Activated T-cell treated with anti-CD3 and anti-CD28 coated beads, Interleukin-2, amount 50 U/mL, for 48 hours (primary cell): ENCODE measurements at places on chromosomes 2 and 18.

GRCh38 chr2:53640466-53640865, 127.1 kb upstream of the CHAC2 start:
- DNase-seq: no peak

- DNase-seq: no peak
Observed at GRCh38 chr18:11548916-11549551, 60.4 kb upstream of the SLC35G4 start.

GRCh38 chr2:203533676-203534591, 1.2 kb downstream of the RAPH1 start:
- DNase-seq: no peak

DNA sequence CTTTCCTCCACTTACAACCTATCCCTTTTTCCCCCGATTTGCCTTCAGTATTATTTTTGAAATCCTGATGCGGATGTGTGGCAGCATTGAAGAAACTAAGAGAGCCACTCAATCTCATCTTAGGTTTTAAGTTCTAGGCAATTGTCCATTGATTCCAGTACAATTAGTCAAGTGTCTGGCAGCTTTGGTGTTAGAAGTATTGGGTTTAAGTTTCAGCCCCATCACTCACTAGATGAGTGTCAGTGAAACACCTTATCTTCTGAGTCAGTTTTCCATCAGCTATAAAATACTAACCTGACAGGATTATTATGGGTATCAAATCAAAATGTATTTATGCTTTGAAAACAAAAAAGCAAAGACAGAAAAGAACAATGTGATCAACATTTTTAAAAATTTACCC, 16.8 kb upstream of the CUL3 start:
- DNase-seq: no peak

- no peak for DNase-seq
Observed at GRCh38 chr18:22173221-22173927, 4.0 kb downstream of the GATA6 start.

- DNase-seq: no peak
Observed at GRCh38 chr2:68352651-68353391, 12.3 kb upstream of the PLEK start.

GRCh38 chr2:86140969-86141392, 34.9 kb downstream of the PTCD3 start:
- DNase-seq: no peak

GRCh38 chr2:106758901-106759497, 127.0 kb downstream of the ST6GAL2 start:
- no peak for DNase-seq

DNA sequence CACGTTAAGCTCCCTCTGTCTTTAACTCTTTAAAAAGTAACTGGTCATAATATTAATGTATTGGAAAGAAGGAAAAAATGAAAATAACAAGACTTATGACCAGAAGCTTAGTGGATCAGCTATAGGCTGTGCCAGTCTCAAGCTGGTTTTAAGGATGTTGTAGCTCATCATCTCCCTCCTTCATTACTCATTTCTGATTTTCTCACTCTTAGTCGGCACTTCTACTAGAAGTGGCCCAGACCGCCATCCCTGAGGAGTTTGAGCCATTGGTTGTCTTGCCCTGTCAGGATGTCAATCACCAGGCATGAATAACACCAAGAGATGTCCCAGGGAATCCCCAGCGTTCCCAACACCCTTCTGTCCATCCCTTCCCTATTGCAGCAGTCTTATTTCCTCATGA, 151.5 kb downstream of the ASXL3 start:
- DNase-seq: no peak

- DNase-seq: no peak
Observed at GRCh38 chr18:34734056-34734455, 24.0 kb downstream of the DTNA start.

DNA sequence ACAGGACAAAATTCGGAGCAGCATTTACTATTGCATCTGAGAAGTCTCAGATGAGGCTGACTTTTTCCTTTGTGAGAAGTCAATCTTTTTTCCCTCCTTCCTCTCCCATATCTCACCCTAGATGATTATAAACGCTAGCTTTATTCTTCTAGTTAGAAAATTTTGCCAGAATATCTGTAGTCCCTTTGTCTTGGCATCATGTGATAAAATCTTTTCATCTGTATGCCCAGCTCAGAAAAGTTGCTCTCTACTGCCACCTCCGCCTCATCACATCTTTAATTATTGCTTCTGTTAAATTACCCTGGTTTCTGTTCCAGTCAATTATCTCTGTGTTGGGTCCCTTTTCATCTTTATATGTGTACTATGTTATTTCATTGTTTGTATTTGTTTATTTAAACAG, 210.8 kb upstream of the SLC35G4 start:
- no peak for DNase-seq

- no peak for DNase-seq
Observed at GRCh38 chr2:230589025-230589424, 123.6 kb upstream of the CAB39 start.

- no peak for DNase-seq
Observed at GRCh38 chr2:55962915-55963314, 39.3 kb upstream of the EFEMP1 start.

DNA sequence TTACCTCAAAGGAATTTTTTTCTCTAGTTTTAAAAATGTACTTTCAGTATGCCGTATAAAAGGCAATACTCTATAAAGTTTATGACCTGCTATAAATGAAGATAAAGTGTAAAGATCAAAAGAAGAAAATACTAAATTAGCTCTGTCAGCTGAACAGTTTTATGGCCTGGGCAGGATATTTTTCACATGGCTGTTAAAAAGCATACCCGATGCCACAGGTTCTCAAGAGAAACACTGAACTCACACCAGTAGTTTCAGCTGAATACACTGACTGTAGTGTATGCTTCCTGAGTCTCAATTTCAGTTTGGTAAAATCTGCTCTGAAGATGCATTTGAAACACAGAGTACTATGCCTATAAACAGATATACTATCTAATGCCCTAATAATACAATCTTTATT, 126.0 kb downstream of the PIGN start:
- no peak for DNase-seq

- no peak for DNase-seq
Observed at GRCh38 chr2:224685121-224685520, 31.0 kb downstream of the CCDC195 start.

DNA sequence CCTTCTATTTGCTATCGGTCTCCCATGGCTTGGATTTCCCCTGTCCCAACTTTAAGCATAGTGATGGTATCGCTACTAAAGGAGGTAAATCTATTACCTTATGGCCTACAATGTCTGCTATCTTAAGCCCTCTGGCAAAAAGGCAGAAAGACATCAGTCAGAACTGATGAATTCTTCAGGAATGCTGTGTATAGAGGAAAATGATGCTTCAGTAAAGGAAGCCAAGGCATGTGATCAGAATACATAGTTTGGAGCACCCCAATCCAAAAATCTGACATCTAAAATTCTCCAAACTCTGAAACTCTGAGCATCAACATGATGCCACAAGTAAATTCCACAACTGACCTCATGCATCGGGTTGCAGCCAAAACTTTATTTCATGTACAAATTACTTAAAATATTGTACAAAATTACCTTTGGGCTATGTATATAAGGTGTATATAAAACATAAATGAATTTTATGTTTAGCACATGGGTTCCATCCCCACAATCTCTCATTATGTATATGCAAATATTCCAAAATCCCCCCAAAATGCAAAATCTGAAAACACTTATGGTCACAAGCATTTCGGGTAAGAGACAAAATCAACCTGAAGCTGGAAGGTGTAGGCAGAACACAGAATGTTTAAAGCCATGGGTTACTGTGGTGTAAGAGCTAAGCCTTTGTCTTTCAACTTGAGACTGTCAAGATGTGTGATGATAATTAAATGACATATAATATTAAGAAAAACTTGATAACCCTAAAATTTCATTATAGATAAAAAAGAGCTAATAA, 66.2 kb downstream of the CUL3 start:
- no peak for DNase-seq

GRCh38 chr2:33219114-33219513, 257.3 kb upstream of the RASGRP3 start:
- no peak for DNase-seq
